Frontal cortex (tissue), 4 donors: ENCODE measurements at places on chromosomes 4 and X. TPM values are rescaled to one million over a fixed set of nuclear protein-coding genes. Genes with fewer than 3 reads are reported as not detected.

NLGN3 gene
- 15.1 TPM for total RNA-seq

SLC25A31 gene
- total RNA-seq = not detected

SUPT20HL2 gene
- not detected for total RNA-seq

FAM133A gene
- total RNA-seq = 2.4 TPM

PDLIM5 gene
- total RNA-seq = 20.0 TPM

FOXR2 gene
- under 0.01 TPM for total RNA-seq

ADH1A gene
- not detected for total RNA-seq

PLAC8 gene
- 0.41 TPM for total RNA-seq

MBNL3 gene
- total RNA-seq = 2.0 TPM

MAP3K15 gene
- total RNA-seq = 0.82 TPM

PHOX2B gene
- total RNA-seq = not detected

BMPR1B gene
- 8.2 TPM for total RNA-seq

NKX3-2 gene
- not detected for total RNA-seq

TMEM271 gene
- 15.9 TPM for total RNA-seq

PPP4R3C gene
- total RNA-seq = not detected

MAGEC1 gene
- total RNA-seq = not detected

TKTL2 gene
- 0.82 TPM for total RNA-seq

NPNT gene
- 60.3 TPM for total RNA-seq

ANKRD17 gene
- 70.5 TPM for total RNA-seq
